ENCODE measurements at places on chromosomes 4 and X.

- DNase-seq: no peak
- H3K36me3 ChIP-seq: no peaks in the 10 kb centered on the region
- no peak overlapping the region for H3K4me3 ChIP-seq
- no peak overlapping the region for H3K27ac ChIP-seq
Measured at GRCh38 chr4:183478926-183479325, 25.9 kb upstream of the ING2 start.

DNA sequence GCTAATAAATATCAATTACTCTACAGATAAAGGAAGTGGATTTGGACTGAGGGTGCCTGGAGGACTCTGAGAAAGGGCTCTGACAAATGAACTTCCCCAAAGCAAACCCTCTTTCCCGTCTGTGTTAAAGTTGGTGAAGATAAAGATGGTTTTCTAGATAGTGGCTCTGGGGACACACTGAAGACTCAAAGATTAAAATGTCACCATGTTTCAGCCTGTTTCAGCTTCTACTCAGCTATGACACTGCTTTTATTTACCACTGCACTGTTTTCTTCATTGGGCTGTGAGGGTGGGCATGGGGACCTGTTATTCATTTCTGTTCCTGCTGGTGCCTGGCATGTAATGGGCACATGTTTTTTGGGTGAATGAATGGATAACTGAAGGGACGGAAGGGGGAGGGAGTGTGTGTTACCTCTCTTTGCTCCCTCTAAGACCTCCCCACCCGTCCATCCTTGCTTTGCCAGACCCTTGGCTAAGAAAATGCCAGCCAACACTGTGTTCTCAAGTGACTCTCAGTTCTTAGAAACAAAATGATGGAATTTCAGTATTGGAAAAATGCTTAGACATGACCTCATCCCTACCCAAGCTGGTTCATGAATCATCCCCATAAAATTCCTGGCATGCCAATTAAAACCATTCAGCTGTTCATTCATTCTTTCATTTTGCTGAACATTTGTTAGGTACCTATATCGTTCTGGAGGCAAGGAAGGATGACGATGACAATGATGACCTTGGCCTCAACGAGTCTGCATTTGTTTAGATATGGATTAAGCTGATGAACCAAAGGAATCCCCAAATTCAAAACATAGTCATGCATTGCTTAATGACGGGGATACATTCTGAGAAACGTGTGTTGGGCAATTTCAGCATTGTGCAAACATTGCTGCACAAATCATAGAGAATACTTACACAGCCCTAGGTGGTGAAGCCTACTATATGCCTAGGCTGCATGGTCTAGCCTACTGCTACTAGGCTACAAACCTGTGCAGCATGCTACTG lies 13.4 kb upstream of the STK32B start:
- no peaks in the 10 kb centered on the region for H3K27me3 ChIP-seq
- H3K4me3 ChIP-seq: no peak overlapping the region
- no peak overlapping the region for H3K27ac ChIP-seq
- H3K4me1 ChIP-seq: no peaks in the 10 kb centered on the region
- no peaks in the 10 kb centered on the region for H3K36me3 ChIP-seq
- no peak for DNase-seq

- no peak overlapping the region for H3K4me3 ChIP-seq
- H3K4me1 ChIP-seq: no peaks in the 10 kb centered on the region
- H3K27ac ChIP-seq: no peak overlapping the region
- no peak for DNase-seq
Measured at GRCh38 chr4:181770971-181771370, 472.2 kb upstream of the TENM3 start.

DNA sequence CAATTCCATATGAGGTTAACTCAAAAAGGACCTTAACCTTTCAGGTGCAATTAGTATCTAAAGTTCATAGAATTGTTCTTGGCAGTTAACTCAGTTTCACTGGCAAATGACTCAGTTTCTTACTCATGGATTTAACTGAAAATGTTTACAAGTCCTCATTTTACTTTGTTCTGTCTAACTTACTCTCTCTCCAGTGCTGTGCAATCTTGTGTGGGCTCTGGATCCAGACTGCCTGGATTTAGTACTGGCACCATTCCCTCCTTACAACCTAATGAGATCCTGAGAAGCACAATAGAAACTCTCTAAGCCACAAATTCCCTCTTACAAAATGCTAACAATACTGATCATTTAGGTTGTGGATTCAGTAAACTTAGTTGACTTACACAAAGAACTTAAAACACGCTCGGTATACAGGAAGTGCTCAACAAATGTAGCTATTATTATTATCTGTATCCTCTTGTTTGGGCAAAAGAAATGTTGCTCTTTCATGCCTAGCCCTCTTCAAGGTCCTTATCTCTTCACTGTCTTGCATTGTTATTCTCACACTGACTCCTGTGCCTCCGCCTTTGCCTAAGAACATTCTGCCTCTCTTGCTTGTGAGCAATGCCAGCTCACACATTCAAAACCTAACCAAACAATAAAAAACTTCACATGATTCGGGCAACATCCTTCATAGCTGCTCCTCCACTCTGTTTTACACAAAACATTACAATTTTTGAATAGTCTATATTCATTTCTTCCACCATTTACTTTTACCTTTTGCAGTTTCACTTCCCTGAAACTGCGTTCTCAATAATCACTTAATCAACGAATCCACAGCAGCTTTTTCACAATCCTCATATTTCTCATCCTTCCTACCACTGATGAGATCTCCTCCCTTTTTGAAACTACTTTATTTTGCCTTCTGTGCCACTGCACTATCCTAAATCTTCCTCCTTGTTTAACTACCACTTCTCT lies 91.8 kb downstream of the PDE5A start:
- H3K27ac ChIP-seq: no peak overlapping the region
- H3K4me3 ChIP-seq: no peak overlapping the region
- DNase-seq: no peak

GRCh38 chr4:82124932-82125786 lies 248.6 kb downstream of the HNRNPD start:
- no peak overlapping the region for H3K4me3 ChIP-seq
- no peaks in the 10 kb centered on the region for H3K27me3 ChIP-seq
- no peak for DNase-seq

DNA sequence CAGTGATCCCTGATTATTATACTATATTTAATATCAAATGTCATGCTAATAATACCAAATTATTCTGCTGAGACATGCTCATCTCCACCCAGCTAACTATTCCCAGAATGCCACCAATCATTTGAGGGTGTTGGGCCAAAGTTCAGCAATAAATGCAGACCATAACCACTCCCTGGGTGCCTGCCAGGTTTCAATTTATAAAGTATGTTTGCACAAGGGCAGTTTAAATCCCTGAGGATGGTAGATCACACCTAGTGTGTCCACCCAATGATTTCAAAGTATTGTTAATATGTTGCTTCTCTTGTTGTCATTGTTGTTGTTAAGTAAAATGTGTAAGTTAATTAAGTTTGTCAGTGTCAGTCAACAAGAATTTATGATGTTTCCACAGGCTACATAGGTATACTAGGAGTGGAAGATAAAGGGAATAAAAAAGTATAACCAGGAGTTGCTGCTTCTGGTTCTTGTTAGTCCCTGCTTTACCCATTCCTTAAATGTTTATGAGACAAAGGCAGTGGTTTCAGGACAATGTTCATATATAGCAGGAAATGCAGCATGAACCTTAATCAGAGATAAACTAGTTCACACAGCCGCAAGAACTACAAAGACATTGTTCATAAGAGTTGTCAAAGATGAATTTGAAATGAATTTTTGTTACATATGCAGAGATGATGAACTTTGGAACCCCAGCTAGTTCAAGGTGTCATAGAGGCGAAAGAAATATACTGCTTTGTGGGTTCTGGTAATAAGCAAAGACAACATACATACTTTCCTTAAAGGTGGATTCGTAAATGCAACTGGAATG lies 25.5 kb downstream of the HPGD start:
- H3K27ac ChIP-seq: no peak overlapping the region
- H3K4me1 ChIP-seq: no peaks in the 10 kb centered on the region
- no peak for DNase-seq
- no peaks in the 10 kb centered on the region for H3K36me3 ChIP-seq

DNA sequence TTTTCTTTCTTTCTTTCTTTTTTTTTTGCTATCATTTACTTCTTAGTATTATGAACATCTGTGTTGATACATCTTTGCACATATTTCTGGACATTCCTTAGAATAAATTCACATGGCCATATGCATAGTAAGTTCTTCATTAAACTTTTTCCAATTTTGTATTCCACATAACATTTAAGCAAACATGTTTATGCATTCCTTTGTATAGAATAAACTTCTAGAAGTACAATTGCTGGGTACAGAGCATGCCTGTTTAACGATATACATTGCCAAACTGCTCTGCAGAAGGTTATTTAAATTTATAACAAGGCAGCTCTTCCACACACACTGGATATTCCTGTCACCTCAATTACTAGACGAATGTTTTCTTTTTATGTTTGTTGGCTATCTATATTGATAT lies 36.0 kb upstream of the STIM2 start:
- H3K36me3 ChIP-seq: no peaks in the 10 kb centered on the region
- H3K4me1 ChIP-seq: no peaks in the 10 kb centered on the region
- no peak for DNase-seq
- no peaks in the 10 kb centered on the region for H3K27me3 ChIP-seq

GRCh38 chr4:1338752-1339414 lies 8.1 kb upstream of the UVSSA start:
- no peaks in the 10 kb centered on the region for H3K27me3 ChIP-seq
- no peak for DNase-seq
- H3K36me3 ChIP-seq: peaks cover 62% of the 10 kb centered on the region
- H3K4me3 ChIP-seq: no peak overlapping the region
- H3K4me1 ChIP-seq: no peaks in the 10 kb centered on the region

GRCh38 chrX:105744946-105745345 lies 77.4 kb upstream of the NRK start:
- H3K36me3 ChIP-seq: no peaks in the 10 kb centered on the region
- no peaks in the 10 kb centered on the region for H3K4me1 ChIP-seq
- H3K27me3 ChIP-seq: no peaks in the 10 kb centered on the region
- no peak for DNase-seq
- no peak overlapping the region for H3K27ac ChIP-seq

- no peaks in the 10 kb centered on the region for H3K4me1 ChIP-seq
- DNase-seq: no peak
- H3K27me3 ChIP-seq: no peaks in the 10 kb centered on the region
- no peak overlapping the region for H3K27ac ChIP-seq
- no peak overlapping the region for H3K4me3 ChIP-seq
Measured at GRCh38 chrX:21865436-21865835, 9.6 kb downstream of the YY2 start.

GRCh38 chr4:176277162-176277904 lies 8.3 kb upstream of the ASB5 start:
- DNase-seq: no peak
- no peaks in the 10 kb centered on the region for H3K4me1 ChIP-seq
- H3K4me3 ChIP-seq: no peak overlapping the region
- no peaks in the 10 kb centered on the region for H3K36me3 ChIP-seq
- H3K27ac ChIP-seq: no peak overlapping the region
- H3K27me3 ChIP-seq: no peaks in the 10 kb centered on the region

GRCh38 chrX:38175139-38175538 lies 45.5 kb downstream of the SRPX start:
- no peaks in the 10 kb centered on the region for H3K4me1 ChIP-seq
- H3K4me3 ChIP-seq: no peak overlapping the region
- no peak overlapping the region for H3K27ac ChIP-seq

DNA sequence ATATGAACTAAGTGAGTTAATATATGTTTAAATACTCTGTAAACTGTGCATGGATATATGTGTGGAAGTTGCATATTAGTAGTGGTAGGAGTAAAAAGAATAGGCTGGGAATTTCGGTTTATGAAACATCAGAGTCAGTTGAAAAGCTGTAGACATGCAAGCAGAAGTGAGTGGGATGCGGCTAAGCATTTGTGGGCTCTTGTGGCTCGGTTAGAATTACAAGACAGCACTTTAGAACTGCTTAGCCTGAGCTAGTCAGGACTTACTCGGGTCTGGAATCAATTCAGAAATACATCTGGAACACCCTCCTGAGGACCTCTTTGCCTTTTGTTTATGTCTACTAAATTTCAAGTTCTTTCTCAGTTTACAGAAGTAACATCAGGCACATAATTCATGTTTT lies 93.6 kb downstream of the AFF2 start:
- H3K36me3 ChIP-seq: no peaks in the 10 kb centered on the region
- no peaks in the 10 kb centered on the region for H3K4me1 ChIP-seq
- DNase-seq: no peak
- no peak overlapping the region for H3K4me3 ChIP-seq

DNA sequence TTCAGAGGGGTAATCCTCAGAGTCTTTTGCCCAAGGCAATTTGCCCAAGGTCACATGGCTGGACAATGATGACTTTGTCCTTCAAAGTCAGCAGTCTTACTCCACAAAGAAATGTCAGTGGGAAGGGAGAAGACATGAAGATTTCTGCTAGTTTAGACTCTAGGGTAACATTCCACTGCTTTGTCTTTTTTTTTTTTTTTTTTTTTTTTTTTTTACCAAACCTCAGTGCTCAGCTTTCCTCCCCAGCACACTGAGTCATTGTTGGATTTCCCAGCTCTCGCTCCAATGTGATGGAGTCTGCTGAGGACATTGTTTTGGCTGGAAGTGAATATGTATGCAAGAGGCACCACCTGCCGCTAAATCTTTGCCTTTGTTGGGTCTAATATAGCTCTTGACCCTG lies 7.2 kb upstream of the C1QTNF7 start:
- peaks cover 22% of the 10 kb centered on the region for H3K4me1 ChIP-seq

GRCh38 chrX:14896273-14896672 lies 23.1 kb downstream of the MOSPD2 start:
- H3K27me3 ChIP-seq: no peaks in the 10 kb centered on the region
- DNase-seq: no peak
- no peak overlapping the region for H3K27ac ChIP-seq
- H3K4me3 ChIP-seq: no peak overlapping the region
- H3K4me1 ChIP-seq: no peaks in the 10 kb centered on the region

- H3K36me3 ChIP-seq: no peaks in the 10 kb centered on the region
- no peaks in the 10 kb centered on the region for H3K4me1 ChIP-seq
- H3K27me3 ChIP-seq: no peaks in the 10 kb centered on the region
- H3K27ac ChIP-seq: no peak overlapping the region
Measured at GRCh38 chr4:143482840-143483239, 30.7 kb upstream of the SMARCA5 start.

- H3K36me3 ChIP-seq: no peaks in the 10 kb centered on the region
- no peak for DNase-seq
- no peaks in the 10 kb centered on the region for H3K27me3 ChIP-seq
- H3K4me3 ChIP-seq: no peak overlapping the region
- no peaks in the 10 kb centered on the region for H3K4me1 ChIP-seq
Measured at GRCh38 chrX:114611018-114611619, 27.2 kb downstream of the HTR2C start.

Data from vagina (tissue), 2 donors.